ENCODE measurements at places on chromosomes 5 and 9.

DNA sequence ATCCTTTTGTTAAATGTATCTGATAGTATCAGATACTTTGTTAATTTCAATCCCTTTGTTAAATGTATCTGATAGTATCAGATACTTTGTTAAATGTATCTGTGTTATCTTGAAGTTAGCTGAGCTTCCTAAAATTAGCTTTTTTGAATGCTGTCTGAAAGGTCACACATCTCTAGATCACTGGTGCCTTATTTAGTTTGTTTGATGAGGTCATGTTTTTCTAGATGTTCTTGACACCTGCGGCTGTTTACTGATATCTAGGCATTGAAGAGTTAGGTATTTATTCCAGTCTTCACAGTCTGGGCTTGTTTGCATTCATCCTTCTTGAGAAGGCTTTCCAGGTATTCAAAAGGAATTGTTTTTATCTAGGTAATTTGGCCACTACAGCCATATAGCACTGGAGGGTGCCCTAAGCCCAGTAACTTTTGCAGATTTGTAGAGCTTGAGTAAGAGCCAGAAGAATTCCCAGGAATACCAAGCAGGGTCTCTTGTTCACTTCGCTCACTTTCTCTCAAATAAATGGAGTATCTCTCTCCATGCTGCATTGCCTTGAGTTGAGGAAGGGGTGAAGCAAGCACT, 435.4 kb upstream of the GRAMD2B start:
- no peak for DNase-seq

DNA sequence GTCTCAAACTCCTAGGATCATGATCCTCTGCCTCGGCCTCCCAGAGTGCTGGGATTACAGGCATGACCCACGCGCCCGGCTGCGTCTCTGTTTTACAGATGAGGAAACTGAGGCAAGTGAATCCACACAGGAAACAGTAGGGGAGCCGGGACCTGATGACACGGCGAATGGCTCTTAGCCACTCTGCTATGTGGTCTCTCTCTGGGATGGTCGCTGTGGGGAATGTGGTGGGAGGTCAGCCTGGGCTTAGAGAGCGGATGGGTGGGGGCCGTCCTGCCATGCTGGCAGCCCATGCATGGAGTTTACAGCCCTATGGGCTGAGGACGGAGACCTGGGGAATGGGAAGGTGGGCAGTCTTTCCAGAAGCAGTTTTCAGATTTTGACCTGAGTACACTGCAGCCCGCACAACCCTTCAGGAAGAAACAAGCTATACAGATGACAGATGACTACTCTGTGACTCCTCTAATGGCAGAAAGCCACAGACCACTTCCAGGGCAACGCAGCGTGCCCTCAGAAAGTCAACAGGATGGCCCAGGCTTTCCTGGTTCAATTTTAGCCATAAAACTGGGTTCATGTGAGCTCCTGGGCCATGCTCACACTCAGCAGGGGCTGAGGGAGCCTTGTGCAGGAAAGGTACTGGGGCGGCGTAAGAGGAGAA, 136.1 kb upstream of the RAPGEF1 start:
- no peak for DNase-seq

- no peak for DNase-seq
Measured at GRCh38 chr9:80995759-80996158, 693.6 kb downstream of the TLE1 start.

DNA sequence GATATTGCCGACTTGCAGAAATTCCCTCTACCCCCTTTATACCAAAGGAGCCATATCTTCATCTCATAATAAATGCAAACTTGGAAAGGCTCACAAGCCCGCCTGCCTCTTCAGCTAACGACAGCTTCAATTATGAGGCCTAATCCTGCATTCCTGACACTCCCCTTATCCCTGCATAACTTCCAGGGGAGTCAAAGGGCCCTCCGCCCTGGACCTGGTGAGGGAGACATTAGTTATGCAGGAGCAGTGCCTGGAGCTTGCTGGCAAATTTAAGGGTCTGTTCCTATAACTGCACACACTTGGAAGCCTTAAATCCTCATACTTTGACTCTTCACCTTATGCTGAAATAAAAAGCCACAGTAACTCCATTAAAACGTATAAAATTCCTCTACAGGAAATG, 617.9 kb downstream of the BNC2 start:
- DNase-seq: no peak

- no peak for DNase-seq
Measured at GRCh38 chr5:43609752-43610151, 6.8 kb downstream of the NNT start.

- DNase-seq: no peak
Measured at GRCh38 chr5:159737263-159737662, 179.0 kb upstream of the ADRA1B start.

DNA sequence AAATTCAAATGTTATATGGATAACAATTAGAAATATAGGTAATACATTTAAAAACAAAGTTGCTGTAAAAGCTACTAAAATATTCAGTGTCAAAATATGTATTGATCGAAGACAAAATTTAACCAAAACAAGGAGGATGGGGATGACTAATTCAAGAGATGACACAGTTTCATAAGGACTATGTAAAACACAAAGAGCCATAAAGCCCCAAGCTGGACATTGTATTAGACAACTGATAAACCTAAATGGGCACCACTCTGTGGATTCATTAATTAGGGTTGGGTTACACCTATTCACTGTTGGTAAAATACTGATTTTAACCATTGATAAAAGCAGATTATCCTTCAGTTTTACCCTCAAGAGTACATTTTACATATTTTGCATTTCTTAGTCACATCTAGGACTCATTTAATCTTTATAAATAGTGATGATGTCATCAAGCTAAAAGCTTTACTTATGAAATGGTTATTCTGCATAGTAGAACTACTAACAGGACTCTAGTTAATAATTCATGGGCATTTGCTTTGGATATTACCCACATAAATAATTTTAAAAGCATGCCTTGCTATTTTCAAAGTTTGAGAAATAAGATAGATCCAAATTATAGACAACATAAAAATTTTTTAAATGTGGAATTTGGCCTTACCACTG, 13.7 kb downstream of the TUT7 start:
- no peak for DNase-seq

- no peak for DNase-seq
Measured at GRCh38 chr9:36597412-36598178, 24.9 kb downstream of the MELK start.

DNA sequence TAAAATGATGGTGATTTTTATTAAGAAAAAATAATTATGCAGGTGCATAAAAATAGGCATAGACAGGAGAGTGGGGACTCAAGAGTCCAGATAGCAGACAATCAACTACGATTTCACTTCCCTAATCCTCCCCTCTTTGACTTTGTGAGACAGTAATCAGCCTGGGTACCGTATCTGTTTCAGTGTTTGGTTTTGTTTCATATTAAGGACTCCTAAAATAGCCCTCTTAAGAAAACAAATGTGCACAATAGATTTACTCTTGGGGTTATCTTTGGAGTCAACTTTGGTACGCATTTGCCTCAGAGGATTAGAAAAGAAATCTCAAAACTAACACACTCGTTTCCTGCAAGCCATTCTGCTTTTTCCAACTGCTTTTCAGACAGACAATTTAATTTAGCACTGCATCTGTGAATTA, 96.3 kb downstream of the ZNF608 start:
- no peak for DNase-seq

GRCh38 chr9:28190981-28191380, 617.7 kb upstream of the C9orf72 start:
- no peak for DNase-seq

Measured in stimulated activated CD8-positive, alpha-beta memory T cell treated with anti-CD3 and anti-CD28 coated beads, Interleukin-4, amount 100 ng/mL, for 24 hours (primary cell).